ENCODE measurements at places on chromosomes 7 and 10.

DNA sequence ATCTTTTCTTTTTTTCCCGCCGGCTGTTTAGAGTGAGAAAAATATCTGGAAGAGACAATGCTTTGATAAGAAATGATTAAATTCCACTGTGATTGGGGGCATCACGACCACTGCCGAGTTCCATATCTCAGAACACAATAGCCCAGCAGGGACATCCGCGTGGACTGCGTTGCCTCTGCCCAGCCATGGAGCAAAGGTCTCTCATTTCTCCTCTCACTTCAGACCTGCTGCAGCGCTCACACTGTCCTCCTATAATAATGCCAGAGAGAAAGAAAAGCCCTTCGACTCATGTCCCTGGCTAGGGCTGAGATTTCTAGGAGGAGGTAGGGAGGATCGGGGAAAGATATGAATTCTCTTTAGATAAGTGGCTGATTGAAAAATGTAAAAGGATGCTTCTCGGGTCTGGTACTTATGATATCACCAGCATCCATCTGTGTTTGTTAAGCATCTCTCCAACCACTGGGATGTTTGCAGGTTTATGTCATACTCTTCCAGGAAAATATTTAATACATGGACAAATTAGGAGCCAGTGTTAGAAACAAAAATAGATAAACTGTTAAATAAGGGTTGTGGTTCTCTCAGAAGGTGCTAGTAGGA is 472.9 kb upstream of the AKR1E2 start:
- DNase-seq = no peak

- no peak for DNase-seq
Observed at GRCh38 chr7:71132127-71132376, at the start of gene GALNT17. Gene GALNT17, plus strand, starts transcription at chr7:71132144.

DNA sequence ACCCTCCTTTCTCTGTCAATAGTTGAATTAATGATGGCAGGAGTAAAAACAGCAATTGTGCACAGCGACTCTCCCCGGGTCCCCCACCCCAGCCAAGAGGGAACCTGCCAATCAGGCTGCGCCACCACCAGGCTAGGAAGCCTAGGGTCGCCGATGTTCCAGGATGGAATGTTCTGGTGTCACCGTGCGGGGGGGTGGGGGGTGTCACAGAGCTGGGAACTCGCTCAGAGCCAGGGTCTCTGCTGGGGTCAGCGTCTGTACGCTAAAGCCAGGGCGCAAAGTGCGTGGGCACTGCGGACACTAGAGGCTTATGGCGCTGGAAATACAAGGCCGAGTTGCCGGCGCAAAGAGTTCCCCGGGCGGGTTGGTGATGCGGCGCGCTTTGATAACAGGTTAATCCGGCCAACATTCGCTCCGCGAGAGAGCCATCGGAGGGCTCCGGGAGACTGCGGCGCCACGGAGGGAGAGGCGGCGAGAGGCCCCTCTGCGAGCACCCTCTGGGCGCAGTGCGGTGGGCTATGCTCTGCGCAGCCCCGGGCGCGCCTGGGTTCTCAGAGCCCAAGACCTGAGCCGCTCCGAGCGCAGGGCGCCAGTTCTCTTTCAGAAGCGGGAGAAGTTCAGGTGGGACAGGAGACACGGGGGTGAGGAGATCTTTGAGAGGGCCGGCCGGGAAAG is 192.3 kb downstream of the EMX2 start:
- DNase-seq = no peak

GRCh38 chr10:97060441-97061084 is 125.2 kb downstream of the SLIT1 start:
- DNase-seq = peak; percentile 24

GRCh38 chr7:151087245-151088018 is 1.2 kb downstream of the AGAP3 start:
- peak; percentile 67 for DNase-seq

- no peak for DNase-seq
Observed at GRCh38 chr7:73366127-73366526, 38.2 kb downstream of the FKBP6 start.

- DNase-seq = no peak
Observed at GRCh38 chr7:157576415-157576814, 239.6 kb downstream of the DNAJB6 start.

DNA sequence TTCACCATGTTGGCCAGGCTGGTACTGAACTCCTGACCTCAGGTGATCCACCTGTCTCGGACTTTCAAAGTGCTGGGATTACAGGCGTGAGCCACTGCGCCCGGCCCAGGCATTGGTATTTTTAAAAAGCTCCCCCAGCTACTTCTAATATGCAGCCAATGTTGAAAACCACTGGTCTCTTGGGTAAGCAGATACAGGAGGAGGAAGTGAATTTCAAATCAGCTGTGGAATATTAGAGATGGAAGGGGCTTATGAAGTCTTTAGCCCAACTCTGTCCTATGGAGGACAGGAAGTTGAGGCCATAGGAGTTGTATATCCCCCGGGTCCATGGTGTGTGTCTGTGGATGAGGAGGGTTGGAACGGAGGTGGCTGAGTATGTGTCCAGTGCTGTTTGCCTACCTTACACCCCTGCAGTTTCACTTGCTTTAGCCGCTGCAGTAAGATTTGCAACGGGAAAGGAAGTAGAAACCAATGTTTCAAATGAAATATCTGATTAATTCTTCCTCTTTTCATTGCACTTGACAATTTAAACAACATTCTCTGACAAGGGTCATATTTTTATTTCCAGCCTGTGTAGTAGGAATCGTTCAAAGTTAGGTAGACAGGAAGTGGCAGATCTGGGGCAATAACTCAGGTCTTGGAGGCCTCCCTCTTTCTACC is 3.4 kb downstream of the PDE6C start:
- DNase-seq = no peak

GRCh38 chr10:91614225-91614624 is 18.6 kb downstream of the PPP1R3C start:
- no peak for DNase-seq

DNA sequence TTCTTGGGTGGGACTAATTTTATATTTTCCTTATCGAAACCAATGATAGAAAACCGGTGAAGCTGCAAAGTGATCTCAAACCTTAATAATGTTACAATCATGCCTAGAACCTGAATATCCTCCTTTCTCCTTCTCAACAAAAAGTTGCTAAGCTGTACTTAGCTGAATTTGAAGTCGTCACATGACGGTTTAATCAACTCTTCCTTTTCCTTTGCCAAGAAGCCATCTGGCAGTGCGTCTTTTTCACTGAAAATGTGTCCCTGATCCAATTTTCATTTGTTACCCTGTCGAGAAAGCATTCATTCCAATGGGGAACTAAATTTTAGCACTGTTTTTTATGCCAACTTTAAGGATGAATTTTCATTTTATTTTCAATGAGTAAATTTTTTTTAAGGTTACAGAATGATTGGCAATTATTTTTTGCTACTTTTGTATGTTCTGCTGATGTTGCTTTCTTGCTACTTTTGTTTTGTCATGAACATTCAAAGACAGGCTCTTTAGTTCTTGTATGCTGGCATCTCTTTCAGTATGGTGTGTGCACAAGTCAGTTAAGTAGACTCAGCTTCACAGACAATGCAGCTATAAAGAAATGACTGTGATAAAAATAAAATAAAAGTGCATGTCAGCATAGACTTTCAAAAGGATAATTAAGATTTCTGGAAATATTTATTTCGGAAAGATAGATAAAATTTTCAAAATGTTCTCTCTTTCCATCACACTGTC is 980.0 kb downstream of the DNAJB9 start:
- DNase-seq = no peak

DNA sequence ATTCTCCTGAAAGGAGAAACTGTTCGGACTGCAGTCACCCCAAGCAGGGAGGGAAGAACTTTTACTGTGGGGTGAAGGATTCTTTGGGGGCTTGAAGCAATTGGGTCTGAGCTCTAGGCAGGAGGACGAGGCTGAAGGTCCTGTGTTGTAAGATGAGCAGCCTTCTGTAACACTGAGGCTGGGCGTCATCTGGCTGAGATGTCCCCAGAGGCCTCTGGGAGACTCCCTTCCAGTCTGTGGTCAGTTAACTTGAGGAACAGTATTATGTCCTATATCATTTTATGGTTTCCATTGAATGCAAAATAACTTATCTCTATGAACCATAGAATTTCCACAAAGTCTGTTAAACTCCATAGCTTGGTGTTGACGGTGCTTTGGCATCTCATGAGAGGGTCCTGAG is 26.3 kb downstream of the FIGNL1 start:
- DNase-seq = no peak

DNA sequence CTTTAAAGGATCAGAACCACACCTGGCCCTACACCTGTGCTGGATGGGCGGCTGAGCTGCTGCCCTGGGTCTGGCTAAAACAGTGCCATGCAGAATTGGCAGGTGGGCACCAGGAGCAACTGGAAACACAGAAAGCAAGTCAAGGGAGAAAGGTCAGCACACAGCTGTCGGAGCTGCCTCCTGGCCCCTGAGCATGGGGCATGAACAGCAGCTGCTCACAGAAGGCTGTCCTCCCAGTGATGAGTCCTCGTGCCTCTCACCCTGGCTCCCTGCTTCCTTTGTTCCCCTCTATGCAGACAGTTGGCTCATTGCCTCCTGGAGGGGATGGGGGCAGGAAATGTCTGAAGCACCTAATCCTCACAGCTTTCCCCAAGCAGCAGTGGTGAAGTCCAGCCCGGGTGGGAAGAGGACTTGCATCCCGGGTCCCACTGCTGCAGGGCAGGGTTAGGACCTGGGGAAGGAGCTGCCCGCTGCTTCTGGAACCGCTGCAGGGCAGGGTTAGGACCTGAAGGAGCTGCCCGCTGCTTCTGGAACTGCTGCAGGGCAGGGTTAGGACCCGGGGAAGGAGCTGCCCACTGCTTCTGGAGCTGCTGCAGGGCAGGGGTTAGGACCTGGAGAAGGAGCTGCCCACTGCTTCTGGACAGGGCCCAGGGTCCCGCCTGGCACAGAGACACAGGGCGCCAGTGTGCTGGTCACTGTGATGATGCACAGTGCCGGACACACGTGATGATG is 37.3 kb downstream of the VIPR2 start:
- no peak for DNase-seq

- no peak for DNase-seq
Observed at GRCh38 chr7:14069961-14070360, 80.5 kb upstream of the ETV1 start.

DNA sequence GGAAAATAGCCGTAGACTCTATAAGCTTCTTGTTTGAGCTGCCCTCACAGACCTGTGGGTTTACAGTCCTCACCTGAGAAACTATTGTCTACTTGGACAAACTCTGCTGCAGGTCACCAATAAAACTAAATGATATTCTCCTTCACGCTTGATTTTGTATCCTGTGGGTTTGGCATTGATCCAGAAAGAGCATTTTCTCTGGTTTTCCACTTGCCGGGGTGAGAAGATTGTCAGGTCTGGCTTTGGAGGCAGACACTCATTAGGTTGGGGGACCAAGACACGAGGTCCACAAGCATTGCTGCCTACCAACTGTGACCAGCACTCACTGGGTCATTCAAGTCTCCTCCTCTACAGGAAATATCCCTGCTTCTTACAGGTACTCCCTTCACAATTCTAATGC is 68.5 kb downstream of the CDC14C start:
- DNase-seq = no peak

- DNase-seq = no peak
Observed at GRCh38 chr10:124125305-124126116, 32.1 kb upstream of the CHST15 start.

Measured in BE2C (cell line).